NCI-H82 (cell line): ENCODE measurements at places on chromosomes 4 and X.

DNA sequence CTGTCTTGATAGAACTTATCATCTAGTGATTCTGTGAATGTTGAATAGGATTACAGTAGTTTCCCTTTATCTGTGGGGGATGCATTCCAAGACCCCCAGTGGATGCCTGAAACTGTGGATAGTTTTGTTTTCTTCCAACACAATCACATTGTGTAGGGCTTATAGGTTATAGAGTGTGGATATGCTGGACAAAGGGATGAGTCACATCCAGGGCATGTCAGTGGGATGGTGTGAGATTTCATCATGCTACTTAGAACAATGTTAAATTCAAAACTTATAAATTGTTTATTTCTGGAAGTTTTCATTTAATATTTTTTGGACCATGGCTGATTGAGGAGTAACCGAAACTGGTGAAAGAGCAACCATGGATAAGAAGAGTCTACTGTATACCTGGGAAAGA, 432.3 kb upstream of the ATOH1 start:
- DNase-seq, result no peak

GRCh38 chr4:94408549-94409374, 43.0 kb upstream of the PDLIM5 start:
- no peak for DNase-seq

DNA sequence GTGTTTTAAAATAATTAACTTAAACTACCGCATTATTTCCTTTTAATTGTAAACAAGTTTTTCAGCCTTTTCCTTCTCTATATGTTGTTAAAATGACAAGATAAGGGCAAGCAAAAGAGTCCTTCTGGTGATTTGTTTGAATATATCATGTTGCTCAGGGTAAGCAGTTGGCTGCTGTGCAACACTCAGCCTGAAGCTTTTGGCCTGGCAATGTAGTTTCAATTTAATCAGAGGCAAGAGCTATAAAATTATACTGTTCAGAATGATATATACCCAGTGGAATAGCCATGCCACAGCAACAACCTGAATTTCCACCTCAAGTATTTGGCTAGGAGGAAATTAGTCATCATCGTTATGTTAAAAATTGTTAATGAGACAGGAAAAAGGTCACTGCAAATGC, 53.4 kb downstream of the GRXCR1 start:
- no peak for DNase-seq

GRCh38 chr4:54101190-54102041, 1.5 kb downstream of the GSX2 start:
- no peak for DNase-seq

- DNase-seq, result no peak
Measured at GRCh38 chrX:153465691-153466380, 4.5 kb downstream of the HAUS7 start.

GRCh38 chrX:108285356-108285755, 152.9 kb downstream of the COL4A6 start:
- no peak for DNase-seq

- DNase-seq, result no peak
Measured at GRCh38 chr4:160319868-160320260, 1217.0 kb downstream of the RAPGEF2 start.
